ENCODE measurements at places on chromosomes 2 and 18.

GRCh38 chr2:200353120-200353519 is 46.6 kb downstream of the SPATS2L start:
- no peak for DNase-seq

GRCh38 chr2:165645930-165646831 is 147.9 kb downstream of the GALNT3 start:
- DNase-seq: peak; percentile 82

- no peak for DNase-seq
Measured at GRCh38 chr2:146080925-146081324, 1561.0 kb upstream of the ZEB2 start.

DNA sequence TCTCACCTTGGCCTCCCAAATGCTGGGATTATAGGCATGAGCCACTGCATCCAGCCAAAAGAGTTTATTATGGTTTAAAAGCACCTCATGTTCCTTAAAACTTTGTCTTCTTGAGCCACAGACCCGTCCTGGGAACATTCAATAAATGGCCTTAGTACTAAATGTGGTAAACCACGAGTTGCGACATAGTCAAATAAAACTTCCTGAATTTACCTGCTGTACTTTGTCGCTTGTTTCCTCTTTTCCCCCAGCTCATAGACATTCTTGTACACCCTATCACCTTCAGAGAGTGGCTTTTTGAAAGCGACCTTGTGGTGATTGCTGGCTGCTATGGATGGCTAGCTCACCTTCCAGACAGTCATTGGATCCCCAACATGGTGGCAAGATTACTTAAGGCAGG is 310.4 kb downstream of the LRRTM1 start:
- DNase-seq: no peak

GRCh38 chr2:119201815-119202214 is 21.8 kb upstream of the STEAP3 start:
- no peak for DNase-seq

DNA sequence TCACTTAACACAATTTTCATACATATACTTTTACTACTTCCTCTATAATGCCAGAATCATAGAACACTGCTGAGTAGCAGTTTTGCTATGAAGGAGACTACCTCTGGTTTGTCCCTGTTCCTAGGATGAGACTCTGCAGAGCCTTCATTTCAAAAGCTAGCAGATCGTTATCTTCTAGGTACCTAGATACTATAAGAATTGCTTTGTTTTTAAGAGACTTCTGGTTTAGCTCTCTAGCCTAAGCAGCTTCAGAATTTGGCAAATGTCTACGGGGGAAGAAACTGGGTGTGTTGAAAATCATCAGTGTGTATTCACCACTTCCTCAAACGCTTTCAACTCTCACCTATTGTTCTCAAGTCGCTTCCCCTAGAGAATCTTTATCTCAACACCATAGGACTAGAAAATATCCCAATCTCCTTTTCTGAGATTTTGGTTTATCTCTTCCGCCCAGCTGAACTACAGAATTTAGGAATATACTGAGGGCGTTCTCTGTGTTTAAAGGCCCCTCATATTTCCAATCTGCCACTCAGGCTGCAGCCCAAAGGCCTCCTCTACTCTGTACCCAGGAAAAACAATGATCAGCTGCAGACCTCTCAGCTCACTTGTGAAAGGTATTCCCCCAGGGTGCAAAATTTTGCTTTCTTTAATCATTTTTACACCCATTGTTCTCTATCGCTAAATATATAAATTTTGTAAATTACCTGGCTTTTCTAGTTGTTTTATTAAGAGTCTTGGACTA is 28.7 kb downstream of the SMAD2 start:
- DNase-seq: no peak

DNA sequence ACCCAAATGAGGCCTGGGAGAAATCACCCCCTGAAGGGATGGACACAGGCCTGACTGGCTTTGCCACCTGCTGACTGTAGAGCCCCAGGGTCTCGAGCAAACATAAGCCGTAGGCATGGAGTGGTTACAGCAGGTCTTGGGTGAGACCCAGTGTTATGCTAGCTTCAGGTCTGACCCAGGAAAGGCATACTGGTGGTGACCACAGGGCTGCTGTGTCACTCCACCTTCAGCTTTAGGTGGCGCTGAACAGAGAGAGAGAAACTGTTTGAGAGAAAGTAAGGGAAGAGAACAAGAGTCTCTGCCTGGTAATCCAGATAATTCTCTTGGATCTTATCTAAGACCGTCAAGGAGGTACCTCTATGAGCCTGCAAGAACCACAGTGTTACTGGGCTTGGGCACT is 1544.2 kb upstream of the TMEFF2 start:
- no peak for DNase-seq

DNA sequence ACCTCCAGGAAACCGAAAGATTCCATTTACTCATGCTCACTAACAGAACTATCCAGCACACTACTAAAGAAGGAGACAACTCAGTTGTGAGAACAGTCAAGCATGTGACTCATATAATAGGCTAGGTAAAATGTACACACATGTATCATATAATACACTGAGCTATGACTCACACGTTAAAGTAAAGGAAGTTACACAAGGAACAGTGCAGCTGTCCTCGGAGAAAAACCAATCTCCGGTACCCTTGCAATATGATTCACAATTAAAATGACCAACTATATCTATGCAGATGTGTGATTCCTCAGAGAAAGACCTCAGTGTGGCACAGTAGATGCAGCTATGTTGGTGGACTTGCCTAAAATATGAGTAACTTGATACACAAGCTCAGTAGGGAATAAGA is 76.5 kb downstream of the STRN start:
- DNase-seq: no peak

DNA sequence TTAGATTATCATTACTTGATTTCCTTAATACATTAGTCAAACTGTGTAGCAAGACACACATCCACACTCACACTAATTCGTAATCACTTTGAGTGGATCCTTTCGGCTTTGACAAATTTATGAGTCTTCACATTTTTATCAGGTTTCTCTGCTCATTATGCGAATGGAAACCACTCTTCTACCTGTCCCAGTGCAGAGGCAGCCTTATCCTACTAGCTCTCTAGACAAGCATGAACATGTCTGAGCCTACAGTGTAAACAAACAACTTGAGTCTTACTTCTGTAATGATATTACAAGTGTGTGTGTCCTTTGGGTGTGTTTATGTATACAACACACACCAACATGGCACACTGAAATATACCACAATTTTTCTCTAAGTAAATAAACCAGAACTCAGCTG is 361.9 kb upstream of the CHST9 start:
- DNase-seq: peak; percentile 60

- DNase-seq: no peak
Measured at GRCh38 chr2:37149626-37150322, 7.0 kb downstream of the EIF2AK2 start.

DNA sequence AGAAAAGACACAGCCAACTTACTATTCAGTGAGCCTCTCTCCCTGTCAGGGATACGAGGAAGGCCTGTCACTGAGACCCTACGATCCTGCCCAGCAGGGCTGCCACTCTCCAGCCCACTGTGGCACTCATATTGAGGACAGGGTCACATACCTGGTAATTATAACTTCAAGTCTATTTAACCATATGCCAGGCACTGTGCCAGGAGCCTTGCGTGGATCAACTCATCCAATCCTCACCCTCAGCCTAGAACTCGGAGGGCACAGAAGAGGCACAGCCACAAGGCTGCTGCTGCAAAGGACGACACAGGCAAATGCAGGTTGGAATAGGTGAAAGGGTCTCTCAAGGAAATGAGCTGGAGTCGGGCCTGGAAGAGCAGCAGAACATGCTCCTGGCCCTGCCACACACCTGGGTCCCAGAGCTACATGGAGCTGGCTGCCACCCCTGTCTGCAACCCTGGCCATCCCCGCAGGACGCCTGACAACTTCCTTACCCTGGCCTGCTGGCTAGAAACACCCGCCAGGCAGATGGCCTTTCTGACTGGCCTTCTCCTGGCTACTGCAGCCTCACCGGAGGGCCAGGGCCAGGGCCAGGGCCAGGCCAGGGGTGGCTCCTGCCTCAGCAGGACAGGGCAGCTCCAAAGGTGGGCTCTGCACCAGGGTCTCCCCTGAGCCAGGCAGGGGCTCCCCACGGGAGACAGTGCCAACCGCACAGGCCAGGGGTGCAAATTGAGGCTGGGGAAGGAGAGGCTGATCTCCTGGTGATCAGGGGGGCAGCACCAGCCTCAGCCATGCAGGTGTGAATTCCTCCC is 32.1 kb upstream of the SLC66A3 start:
- DNase-seq: no peak

DNA sequence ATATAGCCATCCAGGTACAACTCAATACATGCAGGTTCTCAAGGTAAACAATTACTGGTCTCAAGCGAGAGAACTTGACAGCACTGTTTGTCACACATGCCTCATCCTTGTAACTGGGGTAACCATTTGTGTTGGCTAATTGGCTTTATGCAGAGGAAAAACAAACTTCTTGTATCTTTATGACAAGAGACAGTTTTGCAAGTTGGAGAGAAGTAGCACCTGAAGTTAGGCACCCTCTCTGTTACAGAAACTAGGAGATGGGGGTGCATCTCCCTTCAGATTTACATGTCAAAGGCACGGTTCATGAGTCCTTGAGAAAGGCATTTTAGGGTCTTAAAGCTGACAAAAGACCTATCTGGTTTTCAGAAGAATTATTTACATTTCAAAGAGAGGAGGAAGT is 241.7 kb downstream of the CD226 start:
- DNase-seq: no peak

- no peak for DNase-seq
Measured at GRCh38 chr2:11864724-11865123, 118.3 kb downstream of the LPIN1 start.

DNA sequence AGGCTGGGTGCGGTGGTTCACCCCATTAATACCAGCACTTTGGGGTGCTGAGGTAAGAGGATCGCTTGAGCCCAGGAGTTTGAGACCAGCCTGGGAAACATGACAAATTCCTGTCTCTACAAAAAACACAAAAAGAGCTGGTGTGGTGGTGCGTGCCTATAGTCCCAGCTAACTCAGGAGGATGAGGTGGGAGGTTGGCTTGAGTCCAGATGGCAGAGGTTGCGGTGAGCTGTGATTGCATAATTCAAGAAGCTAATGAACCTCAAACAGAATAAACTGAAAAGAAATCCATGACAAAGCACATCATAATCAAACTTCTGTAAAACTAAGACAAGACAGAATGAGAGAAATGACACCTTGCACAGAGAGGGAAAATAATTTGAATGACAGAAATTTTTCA is 54.8 kb downstream of the SEMA4F start:
- DNase-seq: no peak

DNA sequence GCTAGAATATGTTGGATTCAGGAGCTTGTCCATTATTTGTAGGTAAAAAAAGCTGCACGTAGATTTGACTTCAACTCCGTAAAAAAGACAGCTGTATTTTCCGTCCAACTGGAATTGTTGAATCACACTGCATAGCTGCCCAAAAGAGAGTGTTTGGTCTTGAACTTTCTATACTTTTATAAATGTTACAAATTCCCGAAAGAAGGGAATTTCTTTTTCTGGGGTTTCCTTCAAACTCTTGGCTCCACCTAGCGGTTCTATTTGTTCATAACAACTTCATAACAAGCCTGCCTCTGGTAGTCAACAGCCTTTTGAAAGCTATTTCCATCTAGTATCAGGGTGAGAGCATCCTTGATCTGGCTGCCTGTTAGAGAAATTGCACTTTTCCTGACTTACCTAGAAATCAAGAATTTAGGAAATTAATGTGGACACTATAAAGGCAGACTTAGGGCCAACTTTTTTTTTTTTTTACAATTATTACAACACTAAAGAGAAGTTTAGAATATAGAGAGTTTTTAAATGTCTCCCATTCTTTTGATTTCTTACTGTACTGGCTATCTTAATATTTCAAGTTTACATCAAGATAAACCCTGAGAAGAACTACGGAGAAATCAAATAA is 48.1 kb downstream of the TMEM185B start:
- peak; percentile 28 for DNase-seq

GRCh38 chr18:79873449-79874110 is 75.8 kb downstream of the KCNG2 start:
- DNase-seq: no peak

GRCh38 chr2:240561325-240561971 is 1.3 kb downstream of the DUSP28 start:
- DNase-seq: no peak

DNA sequence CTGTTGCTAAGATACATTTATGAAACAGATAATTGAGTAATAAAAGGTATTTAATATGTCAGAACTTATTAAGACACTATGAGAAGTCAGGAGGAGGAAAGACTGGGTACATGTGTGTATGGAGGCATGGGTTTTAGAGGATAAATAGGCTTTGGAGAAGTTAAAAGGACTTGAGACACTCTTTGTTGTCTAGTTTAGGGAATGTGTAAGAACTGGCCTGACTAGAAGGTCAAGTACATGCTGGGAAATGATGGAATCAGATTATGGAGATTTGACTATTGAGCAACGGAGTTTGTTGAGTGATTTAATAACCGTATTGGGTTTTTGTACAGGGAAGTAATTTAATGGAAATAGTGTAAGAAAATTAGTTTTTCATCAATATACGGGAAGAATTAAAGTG is 28.2 kb upstream of the SPDYA start:
- DNase-seq: no peak

GRCh38 chr2:195151711-195152110 is 505.3 kb upstream of the SLC39A10 start:
- DNase-seq: no peak

GRCh38 chr2:109326306-109326705 is 197.3 kb downstream of the SH3RF3 start:
- DNase-seq: no peak

- no peak for DNase-seq
Measured at GRCh38 chr2:144711630-144712549, 192.0 kb upstream of the ZEB2 start.

DNA sequence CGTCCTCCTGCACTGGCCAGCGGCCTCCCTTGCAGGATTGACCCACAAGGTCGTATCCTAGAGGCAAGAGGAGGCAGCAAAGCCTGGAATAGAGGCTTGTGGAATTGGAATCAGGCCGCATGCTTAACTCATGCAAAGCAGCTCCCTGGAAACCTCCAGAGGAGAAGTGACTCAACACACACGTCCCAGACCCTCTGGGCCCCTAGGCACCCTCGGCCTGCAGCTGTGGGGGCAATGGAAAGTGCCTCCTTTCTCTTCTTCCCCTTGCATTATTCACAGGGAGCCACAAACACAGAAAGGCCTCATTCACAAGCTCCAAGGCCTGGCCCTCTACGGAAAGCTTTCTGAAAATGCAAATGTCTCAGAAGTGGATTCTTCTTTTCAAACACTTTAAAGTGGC is 19.6 kb downstream of the SPATA3 start:
- no peak for DNase-seq

DNA sequence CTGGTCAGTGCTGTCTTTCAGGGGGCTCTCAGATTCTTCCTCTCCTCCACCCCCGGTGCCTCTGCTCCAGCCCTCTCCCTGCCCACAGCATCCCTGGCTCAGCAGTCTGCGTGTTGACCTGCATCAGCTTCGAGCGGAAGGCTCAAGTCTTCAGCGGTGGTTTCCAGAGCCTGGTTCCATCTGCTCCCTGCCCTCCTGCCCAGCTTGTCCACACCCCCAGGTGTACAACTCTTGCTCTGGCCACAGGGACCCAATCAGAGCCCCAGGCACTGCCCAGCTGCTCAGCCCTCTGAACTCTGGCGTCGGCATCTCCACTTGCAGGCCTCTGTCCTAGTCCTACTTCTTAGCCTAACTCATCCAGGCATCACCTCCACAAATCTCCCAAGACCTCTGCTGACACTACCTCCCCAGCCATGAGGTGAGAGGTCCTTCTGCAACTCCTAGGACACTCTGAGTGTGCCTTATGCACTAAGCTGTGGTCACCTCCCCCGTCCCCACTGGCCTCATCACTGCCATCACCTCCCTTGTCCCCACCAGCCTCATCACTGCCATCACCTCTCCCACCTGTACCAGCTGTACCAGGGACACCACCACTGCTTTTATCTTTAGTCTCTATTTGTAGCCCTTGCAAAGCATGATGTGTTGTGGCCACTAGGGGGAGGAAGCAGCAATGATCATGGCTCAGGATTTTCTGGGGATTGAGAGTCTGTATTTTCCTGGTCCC is 60.9 kb downstream of the EDAR start:
- DNase-seq: peak; percentile 5

Data from NCI-H748 treated with DMSO at 0.1 percent for 48 hours (cell line).